ENCODE measurements at places on chromosomes 12 and 14.

DNA sequence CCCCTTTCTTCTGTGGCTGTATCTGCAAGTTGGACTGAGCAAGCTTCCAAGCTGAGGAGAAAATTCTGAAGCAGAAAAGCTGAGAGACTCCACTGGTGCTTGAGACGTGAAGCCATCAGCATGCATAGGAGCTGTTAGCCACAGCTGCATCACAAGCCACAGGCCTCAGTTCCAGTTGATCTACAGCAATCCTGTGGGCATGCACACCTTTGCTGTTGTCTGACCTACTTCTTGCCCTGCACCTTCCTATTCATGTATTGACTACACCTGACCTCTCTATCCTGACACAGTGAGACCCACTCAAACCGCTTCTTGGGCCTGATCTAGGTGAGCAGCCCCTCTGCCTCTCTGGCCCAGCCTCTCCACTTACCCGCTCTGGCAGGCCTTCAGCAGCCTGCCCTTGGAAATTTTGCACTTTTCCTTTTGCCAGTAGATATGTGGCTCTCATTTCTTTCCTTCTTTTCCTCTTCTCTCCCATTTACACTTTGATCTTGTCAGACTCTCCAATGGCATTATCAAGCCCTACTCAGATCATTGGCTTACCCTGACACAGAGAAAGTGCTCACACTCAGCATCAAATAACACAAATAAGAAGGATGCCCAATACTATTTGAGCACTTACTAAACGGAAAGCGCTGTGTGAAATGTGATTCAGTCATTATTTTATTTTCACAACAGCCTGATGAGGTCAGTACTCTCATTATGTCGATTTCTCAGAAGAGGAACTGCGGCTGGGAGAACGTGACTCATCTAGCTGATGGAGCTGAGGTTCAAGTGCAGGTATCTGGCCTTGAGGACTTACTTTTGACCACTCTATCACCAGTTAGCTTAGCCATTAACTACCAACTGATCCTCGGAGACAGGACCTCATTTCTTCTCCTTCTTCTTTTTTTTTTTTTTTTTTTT lies 21.9 kb upstream of the PTGR2 start:
- DNase-seq: peak; percentile 43

GRCh38 chr14:89959853-89960445 lies 4.2 kb downstream of the TDP1 start:
- DNase-seq: no peak

DNA sequence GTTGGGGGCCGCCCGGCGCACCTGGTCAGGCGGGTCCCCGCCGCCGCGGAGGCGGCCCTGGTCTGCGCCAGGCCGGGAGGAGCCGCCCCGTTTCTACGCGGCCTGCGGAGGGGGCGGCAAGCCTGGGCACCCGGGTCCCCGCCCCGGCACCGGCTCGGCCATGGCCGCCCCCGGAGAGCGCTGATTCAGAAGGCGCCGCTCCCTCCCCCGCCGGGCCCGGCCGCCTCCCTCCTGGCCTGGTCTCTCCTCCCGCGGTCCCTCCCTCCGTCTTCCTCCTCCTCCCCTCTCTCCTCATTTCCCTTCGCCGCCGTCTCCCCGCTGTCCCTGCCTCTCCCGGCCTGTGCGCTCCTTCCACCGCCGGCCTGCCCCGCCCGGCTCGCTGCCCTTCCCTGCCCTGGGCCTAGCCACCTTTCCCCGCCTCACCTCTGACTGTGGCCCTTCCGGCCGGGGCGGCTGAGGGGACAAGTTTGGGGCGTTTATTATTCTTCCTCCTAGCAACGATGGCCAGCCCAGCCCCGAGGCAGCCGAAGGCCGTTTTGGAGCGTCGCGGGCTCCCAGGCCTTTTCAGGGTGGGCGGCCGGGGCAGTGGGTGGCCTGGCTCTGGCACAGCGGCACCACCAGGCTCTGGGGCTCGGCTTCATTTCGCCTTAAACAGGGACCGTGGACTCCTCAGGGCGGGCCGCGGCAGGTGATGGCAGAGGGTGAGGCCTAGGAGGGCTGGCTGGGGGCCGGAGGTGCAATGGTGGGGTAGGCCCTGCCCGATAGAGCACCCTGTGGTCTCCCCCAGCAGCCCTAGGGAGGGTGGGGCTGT lies 768 bp downstream of the CEP170B start:
- DNase-seq: no peak

DNA sequence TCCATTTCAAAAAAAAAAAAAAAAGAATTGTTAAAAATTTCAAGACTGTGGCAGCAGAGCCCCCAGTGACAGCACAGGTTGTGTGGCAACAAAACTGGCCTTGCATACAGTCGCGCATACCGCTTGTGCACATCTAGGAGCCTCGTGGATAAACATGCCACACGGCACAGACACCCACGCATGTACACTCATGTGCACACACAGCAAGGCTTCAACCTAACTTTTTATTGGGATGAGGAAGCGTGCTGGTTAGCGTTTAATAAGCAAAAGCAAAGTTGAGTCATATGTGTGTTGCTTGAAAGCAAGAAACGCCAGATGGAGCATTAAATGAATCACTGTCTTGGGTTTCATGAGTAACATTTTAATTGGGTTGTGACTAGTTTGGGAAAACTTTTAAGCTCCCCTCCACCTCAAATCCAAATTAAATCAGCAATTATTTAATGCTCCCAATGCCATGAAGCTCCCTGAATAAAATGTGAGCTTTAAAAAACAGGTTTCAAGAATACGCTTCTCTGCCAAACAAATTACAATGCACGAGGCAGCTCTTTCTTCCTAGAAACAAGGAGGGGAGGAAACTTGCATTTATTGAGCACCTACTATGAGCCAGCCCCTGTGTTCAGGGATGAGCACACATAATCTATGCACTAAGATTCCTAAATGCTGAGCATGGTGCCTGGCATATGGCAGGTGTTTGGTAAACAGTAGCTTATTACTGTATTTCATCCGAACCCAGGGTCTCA lies 35.7 kb upstream of the EML1 start:
- DNase-seq: no peak

DNA sequence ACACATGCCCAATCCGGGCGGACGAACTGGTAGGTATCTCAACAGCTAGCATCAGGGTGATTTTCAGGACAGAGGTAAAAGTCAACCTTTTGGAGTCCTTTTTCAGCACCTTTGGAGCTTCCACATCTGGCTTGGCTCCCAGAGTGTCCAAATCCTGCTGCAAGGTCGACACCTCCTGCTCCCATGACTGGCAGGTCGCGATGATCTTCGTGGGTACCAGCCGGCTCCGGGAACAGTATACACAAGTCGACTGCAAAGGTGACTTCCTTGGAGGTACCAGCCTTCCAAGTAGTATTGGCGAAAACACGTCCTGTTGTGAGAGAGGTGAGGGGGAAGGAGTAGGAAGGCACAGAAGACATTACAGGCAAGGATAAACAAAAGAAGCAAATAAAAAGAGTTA lies 672.7 kb downstream of the TMEM121 start:
- DNase-seq: no peak

GRCh38 chr12:79932357-79932756 lies 2.5 kb downstream of the PPP1R12A start:
- peak; percentile 67 for DNase-seq

GRCh38 chr12:38904537-38905479 lies 583 bp downstream of the CPNE8 start:
- DNase-seq: peak; percentile 88

DNA sequence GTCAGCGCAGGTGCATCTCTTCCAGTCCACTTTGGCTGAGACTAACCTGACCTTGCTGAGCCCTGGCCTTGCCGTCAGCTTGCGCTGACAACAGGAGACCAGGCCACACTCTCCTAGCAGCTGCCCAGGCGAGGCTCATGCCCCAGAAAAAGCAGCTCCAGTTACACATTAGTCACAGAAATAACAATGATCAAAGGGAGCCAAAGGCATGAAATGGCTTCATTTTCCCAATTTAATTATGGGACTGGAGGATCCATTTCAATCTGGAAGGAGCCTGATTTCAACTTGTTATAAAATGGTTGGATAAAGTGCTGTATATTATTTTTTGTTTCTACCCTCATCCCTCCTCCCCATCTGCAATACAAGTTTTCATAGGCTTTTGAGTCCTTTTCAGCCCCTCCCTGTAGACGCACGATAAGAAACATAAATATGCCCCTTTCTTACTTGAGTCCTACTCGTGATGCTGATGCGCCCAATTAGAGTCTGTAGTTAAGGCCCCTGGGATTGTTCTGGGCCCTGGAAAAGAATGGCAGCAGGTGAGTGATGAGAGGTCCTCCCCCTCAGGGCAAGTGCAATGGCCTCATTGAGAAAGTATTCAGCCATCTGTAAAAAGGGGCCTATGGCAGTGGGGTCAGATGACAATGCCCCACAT lies 376.0 kb downstream of the C12orf75 start:
- no peak for DNase-seq

- DNase-seq: no peak
Measured at GRCh38 chr12:64674367-64674922, 64.2 kb downstream of the RASSF3 start.

DNA sequence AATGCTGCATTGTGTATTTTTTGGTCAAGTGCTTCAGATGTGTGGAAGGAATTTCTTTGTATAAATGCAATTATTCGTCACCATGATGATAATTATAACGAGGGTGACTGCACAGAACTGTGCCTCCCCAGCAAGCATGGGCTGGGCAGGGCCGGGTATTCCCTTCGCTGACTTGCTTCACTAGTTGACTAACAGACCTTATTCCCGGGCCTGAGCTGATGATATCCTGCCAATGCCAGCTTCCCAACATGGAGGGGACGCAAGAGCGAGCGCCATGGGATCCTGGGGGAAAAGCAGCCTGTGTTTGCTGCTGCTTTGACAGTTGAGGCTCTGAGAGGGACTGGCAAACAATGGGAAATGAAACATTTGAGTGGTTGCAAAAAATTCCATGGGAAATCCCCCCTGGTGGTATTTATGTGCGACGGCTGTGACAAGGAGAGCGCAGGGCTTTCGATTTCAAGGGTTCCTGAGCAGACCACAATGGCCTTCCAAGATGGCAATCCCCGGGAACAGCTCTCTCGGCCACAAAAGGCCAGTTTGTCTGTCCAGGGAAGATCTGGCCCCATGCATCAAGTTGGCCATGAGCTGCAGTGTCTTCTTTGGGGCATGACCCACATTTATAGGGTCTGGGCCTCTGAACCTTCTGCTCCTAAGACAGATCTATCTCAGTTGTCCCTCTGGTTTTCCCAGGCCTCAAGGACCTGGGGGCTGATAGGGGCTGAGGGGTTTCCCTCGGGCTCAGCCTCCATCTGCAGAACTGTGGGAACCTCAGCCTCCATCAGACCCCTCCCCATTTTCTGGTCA lies 21.9 kb upstream of the MAP1LC3B2 start:
- DNase-seq: no peak

- DNase-seq: no peak
Measured at GRCh38 chr14:68362846-68363245, 430.0 kb downstream of the ZFP36L1 start.

GRCh38 chr12:32897687-32898573 lies 1.4 kb upstream of the PKP2 start:
- DNase-seq: no peak

GRCh38 chr12:40376533-40377267 lies 151.9 kb downstream of the LRRK2 start:
- DNase-seq: no peak

DNA sequence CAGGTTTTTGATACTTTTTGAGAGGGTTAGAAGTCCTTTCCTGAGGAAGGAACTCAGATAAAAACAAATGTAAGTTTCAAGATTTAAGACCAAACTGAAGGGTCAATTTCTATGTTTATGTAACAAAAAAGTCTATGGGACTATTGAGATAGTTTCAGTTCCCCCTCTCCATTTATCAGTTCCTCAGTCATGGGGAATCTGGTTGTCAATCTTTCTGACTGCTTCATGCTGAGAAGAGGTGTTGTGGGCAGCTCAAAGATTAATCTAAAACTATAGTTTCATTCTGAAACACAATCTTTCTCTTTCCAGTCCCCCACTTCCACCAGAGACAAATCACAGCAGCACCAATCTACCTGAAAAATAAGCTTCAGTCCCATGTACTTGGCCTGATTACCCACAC lies 93.7 kb downstream of the KCNMB4 start:
- DNase-seq: no peak

- no peak for DNase-seq
Measured at GRCh38 chr14:73392329-73393257, 65.8 kb downstream of the NUMB start.

DNA sequence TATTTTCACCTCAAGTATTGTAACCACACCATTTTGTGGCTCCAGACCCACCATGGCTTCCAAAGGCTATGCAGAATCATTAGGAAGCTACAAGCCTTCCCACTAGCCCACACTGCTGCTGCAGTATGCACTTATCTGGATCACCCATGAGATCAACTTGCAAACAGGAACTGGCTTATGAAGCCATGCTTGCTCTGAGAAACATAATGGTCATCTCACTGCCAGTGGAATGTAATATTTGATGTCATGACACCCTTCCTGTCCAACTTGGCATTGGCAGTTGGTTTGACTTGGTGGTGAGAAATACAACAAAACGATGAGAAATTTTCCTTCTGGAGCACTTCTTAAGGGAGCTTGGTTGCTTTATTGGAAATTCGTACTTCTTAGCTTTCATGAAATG lies 69.3 kb upstream of the FRMD6 start:
- no peak for DNase-seq

DNA sequence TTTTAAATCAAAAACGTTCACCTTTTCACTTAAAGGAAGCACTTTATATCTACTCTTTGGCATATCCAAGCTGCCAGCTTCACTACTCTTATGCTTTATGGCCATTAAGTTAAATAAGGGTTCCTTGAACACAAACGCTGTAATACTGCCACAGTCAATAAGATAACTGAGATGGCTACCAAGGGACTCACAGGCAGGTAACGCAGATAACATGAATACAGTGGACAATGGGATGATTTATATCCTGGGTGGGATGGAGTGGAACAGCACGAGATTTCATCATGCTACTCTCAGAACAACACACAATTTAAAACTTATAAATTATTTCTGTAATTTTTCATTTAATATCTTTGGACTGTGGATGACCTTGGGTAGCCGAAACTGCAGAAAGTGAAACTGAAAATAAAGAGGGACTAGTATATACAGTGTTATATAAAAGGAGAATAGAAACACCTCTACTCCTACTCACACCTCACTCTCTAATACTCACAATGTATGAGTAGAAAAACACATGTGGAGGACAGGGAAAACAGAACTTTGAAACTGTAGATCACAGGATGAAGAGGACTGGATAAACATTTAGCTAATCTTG lies 367.3 kb downstream of the C12orf50 start:
- DNase-seq: no peak

DNA sequence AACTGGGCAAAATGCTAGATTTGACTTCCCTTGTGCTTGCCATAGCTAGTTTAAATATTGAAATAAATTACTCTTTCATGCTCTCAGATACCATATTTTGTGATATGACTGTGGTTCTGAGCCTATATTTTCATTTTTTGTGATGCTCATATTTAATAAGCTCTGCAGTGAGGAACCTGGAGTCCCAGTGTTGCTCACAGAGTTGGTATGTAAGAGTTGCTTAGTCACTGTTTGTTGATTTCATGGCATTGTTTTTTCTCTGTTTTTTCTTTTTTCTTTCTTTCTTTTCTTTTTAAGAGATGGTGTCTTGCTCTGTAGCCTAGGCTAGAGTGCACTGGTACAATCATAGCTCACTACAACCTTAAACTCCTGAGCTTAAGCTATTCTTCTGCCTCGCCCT lies 750.5 kb upstream of the TMEM132C start:
- no peak for DNase-seq

Measured in hematopoietic multipotent progenitor cell treated with erythropoietin and hydrocortisone succinate and interleukin-3 and kit ligand, for 8 days (in vitro differentiated cells).